Globus pallidus (tissue), 1 donor: ENCODE measurements at places on chromosomes 16 and 17.

DNA sequence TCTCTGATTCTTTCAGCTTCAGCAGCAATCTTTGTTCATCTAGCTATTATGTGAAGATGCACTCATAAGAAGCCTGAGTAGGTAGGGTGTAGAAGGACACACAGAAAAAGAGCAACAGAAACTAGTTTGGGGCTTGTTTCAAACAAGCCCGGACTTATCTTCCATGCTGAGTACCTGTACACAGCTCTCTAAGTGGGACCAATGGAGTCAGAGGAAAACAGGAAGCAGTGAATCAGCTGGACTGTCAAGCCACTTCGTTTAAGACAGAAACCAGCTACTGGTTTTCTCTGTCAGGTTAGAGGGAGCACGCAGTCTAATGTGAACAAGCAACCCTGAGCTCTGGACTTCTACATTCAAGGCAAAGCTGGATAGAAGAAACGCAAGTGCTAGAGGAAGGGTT is 16.0 kb downstream of the MAP2K6 start:
- DNase-seq = no peak

GRCh38 chr16:26071101-26071866 is 379.5 kb downstream of the HS3ST4 start:
- no peak for DNase-seq

DNA sequence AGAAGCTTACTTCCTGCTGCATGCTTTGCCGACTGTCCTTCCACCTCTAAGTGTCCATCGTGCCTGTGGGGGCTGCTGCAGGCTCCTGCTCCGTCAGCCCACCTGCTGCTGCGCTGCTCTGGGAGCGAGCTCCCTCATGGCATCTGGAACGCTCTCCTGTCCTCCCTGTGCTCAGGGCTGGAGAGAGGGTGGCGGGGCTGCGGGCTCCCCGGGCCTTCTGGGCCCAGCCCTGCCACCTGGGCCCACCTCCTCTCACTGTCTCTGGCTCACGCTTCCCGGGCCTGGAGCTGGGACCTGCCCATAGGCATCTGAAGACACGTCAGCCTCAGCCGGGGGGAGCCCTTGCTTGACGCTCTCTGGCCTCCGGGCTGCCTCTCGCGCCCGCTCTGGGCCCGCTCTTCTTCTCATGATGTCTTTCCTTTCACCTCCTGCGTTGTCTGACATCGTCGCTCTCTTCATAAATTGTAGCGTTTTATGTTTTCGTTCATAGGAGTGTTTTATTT is 27.0 kb downstream of the NME3 start:
- no peak for DNase-seq

GRCh38 chr17:32275060-32276042 is 9.7 kb downstream of the RHBDL3 start:
- DNase-seq = no peak

GRCh38 chr16:14667347-14668266 is 26.5 kb downstream of the PLA2G10 start:
- no peak for DNase-seq

- no peak for DNase-seq
Measured at GRCh38 chr16:73743665-73744496, 552.7 kb upstream of the PSMD7 start.

- no peak for DNase-seq
Measured at GRCh38 chr16:49890876-49891275, 35.0 kb upstream of the ZNF423 start.

GRCh38 chr17:71764505-71764904 is 356.3 kb upstream of the SOX9 start:
- DNase-seq = peak; percentile 18

GRCh38 chr17:20223808-20224328 is 214.7 kb downstream of the SPECC1 start:
- no peak for DNase-seq

DNA sequence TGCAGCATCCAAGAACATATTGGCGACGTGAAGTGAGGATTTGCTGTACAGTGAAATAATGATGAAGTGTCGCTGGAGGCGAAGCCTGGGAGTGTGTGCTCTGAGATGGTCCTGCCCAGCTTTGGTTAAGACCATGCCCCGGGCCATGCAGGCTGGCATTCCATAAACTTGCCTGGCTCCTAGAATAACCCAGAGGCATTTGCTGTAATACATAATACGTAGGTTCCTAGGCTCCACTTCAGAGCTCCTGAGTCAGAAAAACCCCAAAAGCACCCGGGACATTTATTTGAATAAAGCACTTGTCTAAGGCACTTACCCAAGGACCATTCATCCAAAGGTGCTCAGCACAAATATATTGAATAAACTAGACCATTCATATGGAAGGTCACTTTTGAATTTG is 279.3 kb downstream of the ABCC12 start:
- DNase-seq = no peak

- DNase-seq = no peak
Measured at GRCh38 chr17:32303781-32304288, 38.1 kb downstream of the C17orf75 start.

GRCh38 chr16:15785386-15786059 is 71.3 kb downstream of the MYH11 start:
- DNase-seq = no peak

DNA sequence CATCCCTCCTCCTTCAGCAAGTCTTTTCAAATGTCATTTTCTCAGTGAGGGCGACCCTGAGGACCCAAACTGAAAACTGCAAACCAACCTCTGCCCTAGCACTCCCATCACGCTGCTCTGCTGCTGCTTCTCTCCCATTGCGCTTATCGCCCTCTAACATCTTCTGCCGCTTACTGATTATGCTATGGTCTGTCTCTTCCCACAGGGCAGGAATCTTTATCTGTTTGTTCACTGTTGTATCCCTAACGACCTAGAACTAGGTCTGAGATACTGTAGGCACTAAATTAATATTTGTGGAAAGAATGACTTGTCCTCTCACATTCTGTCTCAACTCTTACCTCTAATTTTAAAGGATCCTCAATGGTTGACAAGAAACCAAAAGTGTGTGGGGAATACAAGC is 12.5 kb downstream of the ZSCAN32 start:
- no peak for DNase-seq

DNA sequence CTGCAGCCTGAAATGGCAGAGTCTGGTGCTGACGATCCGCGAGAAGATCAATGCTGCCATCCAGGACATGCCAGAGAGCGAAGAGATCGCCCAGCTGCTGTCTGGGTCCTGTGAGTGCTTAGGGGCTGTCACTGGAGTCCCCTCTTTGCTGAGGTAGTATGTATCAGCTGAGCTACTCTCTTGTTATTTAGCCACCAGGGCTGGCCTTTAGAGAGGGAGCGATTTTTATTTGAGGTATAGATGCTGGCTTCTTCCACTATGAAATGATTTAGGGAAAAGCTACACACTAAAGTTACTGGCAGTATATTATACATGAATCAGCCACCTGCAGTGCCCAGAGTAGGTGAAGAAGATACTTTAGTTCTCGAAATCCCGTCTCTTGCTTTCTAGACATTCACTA is 2.6 kb downstream of the CDK5RAP3 start:
- no peak for DNase-seq

DNA sequence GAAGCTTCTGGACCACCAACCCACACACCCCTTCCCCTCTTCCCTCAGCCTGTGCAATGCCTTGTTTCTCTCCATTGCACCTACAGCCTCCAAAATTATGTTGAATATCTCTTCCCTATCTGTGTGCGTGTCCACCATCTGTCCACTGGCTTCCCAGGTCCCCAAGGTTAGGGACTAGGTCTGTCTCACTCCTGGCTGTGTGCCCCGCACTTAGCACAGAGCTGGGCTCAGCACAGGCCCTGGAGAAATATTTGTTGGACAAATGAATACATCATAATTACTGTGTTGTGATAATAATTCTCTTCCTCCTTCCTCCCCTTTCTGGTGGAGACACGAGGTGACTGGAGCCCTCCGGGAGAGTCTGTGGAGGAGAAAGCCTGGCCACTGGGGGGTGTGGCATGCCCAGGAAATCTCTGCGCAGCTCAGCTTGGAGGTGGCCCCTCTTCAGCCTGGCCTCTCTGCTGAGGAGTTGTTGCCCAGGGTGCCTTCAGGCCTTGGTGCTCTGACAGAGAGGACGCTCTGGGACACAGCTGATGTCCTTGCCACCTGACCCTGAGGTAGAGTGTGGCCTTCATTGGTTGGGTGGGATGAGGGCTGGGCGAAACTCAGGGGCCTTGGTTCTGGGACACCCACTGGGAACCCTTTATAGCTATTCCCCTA is 3.3 kb upstream of the BRD7 start:
- peak; percentile 75 for DNase-seq

DNA sequence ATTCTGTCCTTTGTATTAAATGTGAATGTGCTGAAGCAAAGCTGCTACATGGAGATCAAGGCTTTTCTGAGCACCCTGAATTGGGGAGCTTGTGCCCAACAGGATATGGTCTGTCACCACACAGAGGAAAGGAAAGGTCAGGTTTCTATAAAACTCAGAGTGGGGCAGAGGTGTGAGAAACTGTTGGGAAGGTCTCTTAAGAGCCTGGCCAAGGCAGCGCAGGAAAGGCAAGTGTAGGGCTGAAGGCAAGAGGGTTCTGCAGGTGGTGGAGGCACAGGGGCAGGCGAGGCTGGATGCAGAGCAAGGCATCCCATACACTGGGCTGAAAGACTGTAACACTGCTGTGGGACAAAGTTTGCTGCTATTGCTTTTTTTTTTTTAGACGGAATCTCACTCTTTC is 8.1 kb downstream of the COX6A2 start:
- DNase-seq = no peak

GRCh38 chr16:1425616-1426370 is 5.1 kb upstream of the PERCC1 start:
- DNase-seq = no peak

DNA sequence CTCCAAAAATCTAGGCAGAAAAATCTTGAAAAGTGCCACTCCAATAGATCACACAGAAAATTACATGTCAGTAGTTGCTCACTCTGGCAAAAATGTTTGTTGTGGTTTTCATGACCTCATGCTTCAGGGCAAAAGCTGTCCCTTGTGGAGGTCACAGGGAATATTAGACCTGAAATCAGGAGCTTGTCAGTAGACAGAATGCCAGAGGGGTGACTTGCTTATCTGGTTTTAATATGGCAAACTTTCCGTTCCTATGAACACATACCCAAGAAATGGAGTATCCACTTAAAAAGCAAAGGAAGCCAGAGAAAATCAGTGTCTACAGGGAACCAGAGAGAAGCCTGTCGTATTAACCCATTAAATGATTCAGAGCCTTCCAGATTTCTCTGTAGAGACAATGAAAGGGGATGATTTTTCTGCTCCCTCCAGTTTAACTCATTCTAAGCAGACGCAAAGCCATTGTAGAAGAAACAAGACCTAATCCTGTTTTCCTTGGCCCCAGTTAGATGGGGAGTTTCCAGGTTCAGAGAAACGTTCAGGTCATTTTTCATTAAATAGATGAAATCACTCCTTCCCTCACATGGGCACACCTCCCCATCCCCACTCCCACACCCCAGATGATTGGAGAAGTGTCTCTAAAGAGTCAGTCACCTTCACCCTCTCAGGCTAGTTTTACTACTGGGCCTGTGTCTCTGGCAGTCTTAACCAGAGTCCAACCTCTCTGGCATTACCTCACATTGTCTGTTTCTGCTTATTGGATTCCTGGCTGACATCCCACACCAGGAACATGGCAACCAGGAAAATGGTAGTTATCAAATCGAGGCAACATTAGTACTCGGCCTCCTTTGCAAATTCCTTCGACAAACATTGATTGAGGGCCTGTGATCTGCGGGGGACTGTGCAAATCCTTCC is 6.0 kb downstream of the SOX9 start:
- no peak for DNase-seq

DNA sequence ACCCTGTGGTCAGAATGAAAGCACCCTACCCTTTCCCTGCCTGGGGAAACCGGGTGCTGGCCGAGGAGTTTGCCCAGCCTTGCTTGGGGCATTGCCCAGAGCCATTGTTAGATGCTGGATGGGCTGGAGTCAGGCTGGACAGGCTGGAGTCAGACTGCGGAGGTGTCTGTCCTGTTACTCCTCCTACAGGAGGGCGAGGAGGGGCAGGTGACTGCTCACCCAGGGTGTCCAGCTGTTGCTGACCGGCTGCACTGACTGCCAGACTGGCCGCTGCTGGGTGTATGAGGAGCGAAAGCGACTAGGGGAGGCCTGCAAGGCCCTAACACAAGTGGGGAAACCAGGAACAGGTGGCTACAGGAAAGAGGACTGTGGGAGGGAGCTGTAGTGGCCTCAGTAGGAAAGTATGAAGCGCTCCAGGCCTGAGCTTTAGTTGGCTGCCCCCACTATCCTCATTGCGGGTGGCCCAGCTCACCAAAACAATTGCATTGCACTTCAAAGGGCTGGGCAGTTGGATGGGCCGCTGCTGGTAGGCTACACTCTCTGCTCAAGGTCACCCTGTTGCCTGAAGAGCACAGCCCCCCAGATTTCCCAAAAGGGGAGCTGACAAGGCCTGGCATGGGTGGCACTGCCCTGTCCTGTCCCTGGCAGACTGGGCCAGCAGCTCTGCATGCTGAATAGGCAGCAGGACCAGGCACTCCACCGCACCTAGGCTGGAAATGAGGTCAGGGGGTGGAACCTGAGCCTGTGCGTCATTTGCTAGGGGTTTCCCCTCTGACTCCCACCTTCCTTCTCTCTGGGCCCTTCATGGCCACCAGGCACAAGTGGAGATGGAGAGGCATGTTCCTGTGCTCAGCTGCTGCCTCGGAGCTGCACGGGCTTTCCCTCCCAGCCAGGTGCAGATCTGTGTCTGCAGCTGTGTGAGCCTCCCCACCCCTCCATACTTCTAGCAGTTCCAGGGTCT is 18.4 kb downstream of the LDHD start:
- peak; percentile 44 for DNase-seq

GRCh38 chr16:58088091-58088490 is 41.1 kb downstream of the CFAP20 start:
- no peak for DNase-seq

GRCh38 chr17:27413315-27413714 is 42.9 kb upstream of the KSR1 start:
- no peak for DNase-seq

DNA sequence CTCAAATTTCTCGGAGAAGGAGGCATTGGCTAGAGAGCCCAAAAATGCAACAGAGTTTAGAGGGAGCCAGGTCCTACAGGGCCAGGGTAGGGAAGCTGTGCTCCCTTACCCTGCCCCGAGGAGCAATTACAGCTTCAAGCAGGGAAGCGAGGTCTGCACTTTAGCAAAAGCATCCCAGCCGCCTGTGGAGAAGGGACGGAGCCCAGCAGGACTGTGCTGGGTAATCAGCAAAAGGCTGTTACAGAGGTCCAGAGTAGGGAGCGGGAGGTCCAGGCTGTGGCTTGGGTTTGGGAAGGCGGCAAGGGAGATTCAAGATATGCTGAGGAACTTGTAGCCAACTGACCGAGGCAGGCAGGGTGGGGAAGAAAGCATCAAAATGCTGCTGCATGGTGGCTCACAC is 162.6 kb downstream of the TMEM132E start:
- DNase-seq = no peak

GRCh38 chr17:62566996-62567578 is 60.4 kb upstream of the MRC2 start:
- no peak for DNase-seq

DNA sequence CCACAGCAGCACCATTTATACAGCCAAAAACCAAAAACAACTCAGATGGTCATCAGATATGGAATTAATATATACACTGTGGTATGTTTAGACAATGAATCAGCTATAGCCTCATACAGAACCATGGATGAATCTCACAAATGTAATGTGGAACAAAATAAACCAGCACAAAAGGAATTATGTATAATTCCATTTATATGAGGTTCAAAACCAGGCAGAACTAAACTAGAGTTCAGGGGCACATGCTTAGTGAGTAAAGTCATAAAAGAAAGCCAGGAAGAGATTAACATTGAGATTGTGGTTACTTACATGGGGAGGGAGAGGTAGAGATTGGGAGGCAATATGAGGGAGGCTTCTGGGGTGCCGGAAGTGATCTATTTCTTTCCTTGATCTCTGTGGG is 231.1 kb downstream of the COPRS start:
- no peak for DNase-seq

GRCh38 chr17:41629316-41629715 is 4.9 kb upstream of the KRT17 start:
- no peak for DNase-seq
